ENCODE measurements at places on chromosomes 12 and 14. TPM values are rescaled to one million over a fixed set of nuclear protein-coding genes. Genes with fewer than 3 reads are reported as not detected.

The CLEC2B gene
- total RNA-seq: 18.8 TPM

The IQSEC3 gene
- total RNA-seq: not detected

The B4GALNT3 gene
- total RNA-seq: 0.32 TPM

The GPR137C gene
- total RNA-seq: 0.12 TPM

The ETNK1 gene
- 37.5 TPM for total RNA-seq

The PIWIL1 gene
- total RNA-seq: not detected
